ENCODE measurements at places on chromosomes 13 and 19.
A peak's percentile ranks its signal among the peaks of the same experiment; 100 is the strongest.

DNA sequence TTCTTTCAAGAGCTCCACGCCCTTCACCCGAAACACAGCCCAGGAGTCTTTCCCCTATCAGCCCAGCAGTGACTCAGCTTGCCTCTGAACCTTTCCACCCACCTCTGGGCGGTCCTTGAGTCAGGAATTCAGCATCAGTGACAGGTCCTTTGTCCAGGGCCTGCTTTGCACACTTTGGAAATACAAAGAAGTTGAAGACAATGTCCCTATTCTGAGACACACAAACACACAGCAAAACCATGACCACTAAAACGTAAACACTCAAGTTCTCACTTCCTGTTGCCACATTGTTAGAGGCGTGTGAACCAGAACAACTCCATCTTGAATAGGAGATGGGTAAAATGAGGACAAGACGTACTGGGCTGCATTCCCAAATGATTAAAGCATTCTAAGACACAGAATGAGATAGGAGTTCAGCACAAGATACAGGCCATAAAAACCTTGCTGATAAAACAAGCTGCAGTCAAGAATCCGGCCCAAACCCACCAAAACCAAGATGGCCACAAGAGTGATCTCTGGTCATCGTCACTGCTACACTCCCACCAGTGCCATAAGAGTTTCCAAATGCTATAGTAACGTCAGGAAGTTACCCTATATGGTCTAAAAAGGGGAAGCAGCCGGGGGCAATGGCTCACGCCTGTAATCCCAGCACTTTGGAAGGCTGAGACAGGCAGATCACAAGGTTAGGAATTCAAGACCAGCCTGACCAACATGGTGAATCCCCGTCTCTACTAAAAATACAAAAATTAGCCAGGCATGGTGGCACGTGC, 49.2 kb upstream of the ATP12A start:
- no peak for DNase-seq

GRCh38 chr13:42478531-42479156, 95.3 kb upstream of the TNFSF11 start:
- no peak for DNase-seq

- no peak for DNase-seq
Observed at GRCh38 chr13:94329277-94329676, 150.2 kb downstream of the DCT start.

DNA sequence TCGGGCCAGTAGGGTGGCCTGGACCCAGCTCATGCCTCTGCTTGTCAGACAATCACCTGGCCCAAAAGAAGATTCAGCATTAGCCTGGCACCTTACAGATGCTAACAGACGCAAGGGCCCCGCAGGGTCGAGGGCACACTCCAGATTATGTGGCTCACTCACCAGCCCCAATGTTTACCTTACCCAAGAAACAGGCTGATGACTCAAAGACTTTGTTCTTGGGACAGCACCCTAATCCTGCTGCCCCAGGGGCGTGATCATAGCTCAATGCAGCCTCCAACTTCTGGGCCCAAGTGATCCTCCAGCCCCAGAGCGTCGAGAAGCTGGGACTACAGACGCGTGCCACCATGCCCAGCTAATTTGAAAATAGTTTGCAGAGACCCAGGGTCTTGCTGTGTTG, 9.8 kb downstream of the ECSIT start:
- no peak for DNase-seq

DNA sequence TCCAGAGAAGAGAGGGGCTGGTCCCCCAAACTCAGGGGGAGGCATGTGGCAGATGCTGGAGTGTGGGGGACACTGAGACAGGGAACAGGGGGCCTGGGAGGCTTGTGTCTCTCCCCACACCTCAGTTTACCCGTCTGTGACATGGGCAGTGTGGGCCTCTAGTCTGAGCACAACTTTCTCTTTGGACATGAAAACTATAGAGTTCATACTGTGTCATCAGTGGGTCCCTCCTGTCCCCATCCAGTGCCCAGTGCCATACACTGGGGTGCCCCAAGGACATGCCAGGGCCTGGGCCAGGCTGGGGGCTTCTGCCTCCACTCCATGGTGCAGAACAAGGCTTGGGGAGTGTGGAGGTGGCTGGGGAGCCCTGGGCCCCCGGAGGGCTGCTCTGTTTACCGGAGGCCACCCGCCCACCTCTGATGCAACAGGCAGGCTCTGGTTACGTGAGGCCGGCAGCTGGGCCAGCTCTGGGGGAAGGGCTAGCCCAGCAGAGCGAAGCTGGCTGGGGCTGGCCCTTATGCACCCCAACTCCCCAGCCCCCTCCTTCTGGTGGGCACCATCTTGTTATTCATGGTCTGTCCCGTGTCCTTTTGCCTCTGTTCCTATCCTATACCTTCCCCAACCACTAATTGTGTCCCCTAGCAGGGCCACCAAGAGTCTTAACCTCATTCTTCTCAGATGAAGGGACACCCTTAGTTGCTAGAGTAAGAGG, 1.9 kb upstream of the MEF2B start:
- no peak for DNase-seq

GRCh38 chr19:39126312-39127187, 964 bp downstream of the PAK4 start:
- DNase-seq = no peak

- no peak for DNase-seq
Observed at GRCh38 chr19:4063369-4064148, 3.1 kb downstream of the ZBTB7A start.

DNA sequence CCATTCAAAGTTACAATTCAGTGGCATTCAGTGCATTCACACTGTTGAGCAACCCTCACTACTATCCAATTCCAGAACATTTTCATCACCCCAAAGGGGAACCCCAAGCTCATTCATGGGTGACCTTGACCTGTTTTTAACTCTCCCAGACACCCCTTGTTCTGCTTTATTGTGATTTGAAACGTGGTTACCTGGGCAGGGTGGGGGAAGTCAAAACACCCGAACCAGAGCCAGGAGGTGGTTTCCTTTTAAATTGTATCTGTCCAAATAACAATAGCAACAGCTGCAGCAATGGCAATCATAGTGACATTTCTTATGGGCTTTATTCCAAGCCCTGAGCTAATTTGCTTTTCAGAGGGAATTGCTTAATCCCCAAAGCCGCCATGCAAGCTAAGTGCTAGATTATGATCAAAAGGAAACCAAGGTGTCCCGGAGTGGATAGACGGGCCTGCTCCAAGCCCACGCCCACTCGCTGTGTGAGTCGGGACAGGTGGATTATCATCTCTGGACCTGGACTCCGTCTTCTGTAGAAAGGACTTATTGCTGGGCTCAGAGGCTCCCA, 6.1 kb downstream of the PTGIR start:
- no peak for DNase-seq

DNA sequence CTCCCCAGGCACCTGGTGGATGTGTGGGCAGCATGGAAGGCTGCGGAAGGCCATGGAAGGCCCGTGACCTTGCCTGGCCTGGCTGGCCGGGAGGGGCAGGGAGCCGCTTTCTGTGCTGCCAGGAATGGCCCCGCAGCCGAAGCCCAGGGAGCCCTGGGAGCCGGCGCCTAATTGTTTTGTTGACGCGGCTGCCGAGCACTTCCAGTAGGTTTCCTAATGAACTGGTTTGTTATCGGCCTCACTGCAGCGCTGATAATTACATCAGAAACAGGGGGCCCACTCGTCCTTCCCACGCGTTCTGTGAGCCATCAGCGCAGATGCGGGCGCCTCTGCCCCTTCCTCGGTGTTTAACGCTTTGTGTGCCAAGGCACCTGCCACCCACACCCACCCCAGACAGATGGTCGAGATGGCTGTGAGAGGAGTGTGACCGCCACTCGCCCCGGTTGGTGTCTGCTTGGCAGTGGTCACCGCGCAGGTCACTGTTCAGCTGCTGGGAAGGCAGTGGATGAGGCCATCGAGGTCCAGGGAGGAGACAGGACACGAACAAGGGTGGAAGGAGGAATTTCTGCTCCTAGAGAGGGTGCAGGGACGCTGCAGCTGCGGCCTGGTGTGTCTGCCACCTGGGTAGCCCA, 124.5 kb downstream of the KDM4B start:
- DNase-seq = no peak

DNA sequence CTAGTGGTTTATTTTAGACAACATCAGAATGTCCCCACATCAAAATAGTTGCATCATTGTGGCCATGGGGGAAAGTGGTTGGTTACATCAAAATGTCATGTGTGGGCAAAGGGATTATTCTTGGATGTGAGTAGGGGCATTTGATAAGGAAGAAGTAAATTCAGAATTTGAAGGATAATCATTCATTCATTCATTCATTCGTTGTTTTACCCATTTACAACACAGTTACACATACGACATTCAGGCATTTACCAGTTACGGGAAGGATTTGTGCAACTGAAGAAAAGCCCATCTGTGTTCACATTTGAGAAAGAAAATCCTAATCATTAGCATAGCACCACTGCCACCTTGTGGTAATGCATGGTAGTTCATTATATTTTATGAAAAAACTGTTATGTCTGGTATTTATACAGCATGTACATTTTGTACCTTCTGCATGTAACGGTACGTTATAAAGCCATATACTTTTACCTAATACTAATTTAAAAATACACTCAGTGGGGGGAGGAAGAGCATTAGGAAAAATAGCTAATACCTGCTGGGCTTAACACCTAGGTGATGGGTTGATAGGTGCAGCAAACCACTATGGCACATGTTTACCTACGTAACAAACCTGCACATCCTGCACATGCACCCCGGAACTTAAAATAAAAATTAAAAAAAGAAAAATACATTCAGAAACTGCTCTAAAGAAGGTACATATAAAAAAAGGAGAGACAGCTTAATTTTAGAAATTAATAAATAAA, 62.1 kb downstream of the DGKH start:
- DNase-seq = peak; percentile 37

DNA sequence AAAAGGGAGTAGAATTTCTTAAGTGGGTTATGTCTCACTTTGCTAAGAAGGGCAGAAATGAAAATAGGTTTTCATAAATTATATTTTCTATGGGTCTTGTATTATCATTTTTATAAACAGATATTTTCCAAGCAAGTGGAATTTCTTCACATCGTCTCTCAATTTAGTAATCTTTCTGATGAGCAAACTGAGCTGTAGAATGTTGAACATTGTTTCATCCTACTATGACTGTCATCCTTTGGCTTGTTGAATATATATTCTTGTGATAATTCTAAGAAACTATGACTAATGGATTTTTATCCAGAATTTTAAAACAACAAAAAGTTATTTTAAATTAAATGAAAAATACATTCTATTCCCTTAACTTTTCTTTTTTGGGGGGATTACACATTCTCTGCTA, 313.8 kb downstream of the ENOX1 start:
- no peak for DNase-seq

Data from stimulated activated CD4-positive, alpha-beta T cell treated with anti-CD3 and anti-CD28 coated beads, TNF-alpha, amount 100 ng/mL, for 48 hours (primary cell).